Epithelial cell of proximal tubule (primary cell): ENCODE measurements at places on chromosomes 2 and 18. TPM values are rescaled to one million over a fixed set of nuclear protein-coding genes. Genes with fewer than 3 reads are reported as not detected.

SKOR2 gene
- not detected in 2 replicates for total RNA-seq

PTPRN gene
- total RNA-seq, result 0.75 and 1.0 TPM in 2 replicates

BCL2L11 gene
- total RNA-seq, result 3.5 and 4.1 TPM in 2 replicates

COBLL1 gene
- 28.8 and 33.0 TPM in 2 replicates for total RNA-seq

MAL gene
- 28.5 and 63.8 TPM in 2 replicates for total RNA-seq

CSRNP3 gene
- 1.0 and 1.6 TPM in 2 replicates for total RNA-seq

ARMC9 gene
- total RNA-seq, result 12.6 and 21.3 TPM in 2 replicates

MATN3 gene
- total RNA-seq, result 9.7 and 9.8 TPM in 2 replicates

NFATC1 gene
- total RNA-seq, result 0.46 and 2.1 TPM in 2 replicates

CD8A gene
- total RNA-seq, result not detected in 2 replicates

MAP3K19 gene
- not detected in 2 replicates for total RNA-seq

INPP5D gene
- total RNA-seq, result 0.80 and 1.8 TPM in 2 replicates

PSTPIP2 gene
- 7.2 and 11.0 TPM in 2 replicates for total RNA-seq

LIMS2 gene
- total RNA-seq, result 0.36 and 1.2 TPM in 2 replicates

SKA1 gene
- 23.9 and 34.2 TPM in 2 replicates for total RNA-seq

CCDC121 gene
- 0.12 and 2.5 TPM in 2 replicates for total RNA-seq

OTOF gene
- not detected in 2 replicates for total RNA-seq

RPL37A gene
- total RNA-seq, result 1,752 and 2,984 TPM in 2 replicates

SERPINB11 gene
- not detected in 2 replicates for total RNA-seq
